ENCODE measurements at places on chromosomes 12 and 14.

DNA sequence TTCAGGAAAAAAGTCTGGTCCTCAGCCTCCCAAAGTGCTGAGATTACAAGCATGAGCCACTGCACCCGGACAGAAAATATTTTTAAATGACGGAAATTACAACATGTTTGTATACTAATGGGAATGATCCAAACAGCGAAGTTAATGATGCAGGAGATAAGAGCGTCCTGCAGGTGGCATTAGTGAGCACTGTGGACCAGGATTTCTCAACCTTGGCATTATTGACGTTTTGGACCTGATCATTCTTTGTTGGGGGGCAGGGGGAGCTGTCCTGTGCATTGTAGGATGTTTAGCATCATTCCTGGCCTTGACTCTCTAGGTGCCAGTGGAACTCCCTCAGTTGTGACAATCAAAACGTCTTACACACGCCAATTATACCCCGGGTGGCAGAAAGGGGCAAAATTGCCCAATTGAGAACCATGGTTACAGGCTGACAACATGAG, 34.1 kb downstream of the SCFD1 start:
- peak; percentile 8 for DNase-seq

GRCh38 chr14:25521616-25522015, 471.7 kb upstream of the STXBP6 start:
- DNase-seq: no peak

- DNase-seq: no peak
These were observed 139.9 kb downstream of the DUSP6 start for GRCh38 chr12:89212339-89212771.

- DNase-seq: no peak
These were observed 184.4 kb upstream of the BCL2L14 start for GRCh38 chr12:11886339-11886738.

GRCh38 chr12:6268484-6269157, 41.9 kb upstream of the PLEKHG6 start:
- no peak for DNase-seq

- no peak for DNase-seq
These were observed 4.7 kb downstream of the SLC6A12 start for GRCh38 chr12:209246-209645.

- no peak for DNase-seq
These were observed 41.2 kb downstream of the SLC39A9 start for GRCh38 chr14:69439521-69440270.

DNA sequence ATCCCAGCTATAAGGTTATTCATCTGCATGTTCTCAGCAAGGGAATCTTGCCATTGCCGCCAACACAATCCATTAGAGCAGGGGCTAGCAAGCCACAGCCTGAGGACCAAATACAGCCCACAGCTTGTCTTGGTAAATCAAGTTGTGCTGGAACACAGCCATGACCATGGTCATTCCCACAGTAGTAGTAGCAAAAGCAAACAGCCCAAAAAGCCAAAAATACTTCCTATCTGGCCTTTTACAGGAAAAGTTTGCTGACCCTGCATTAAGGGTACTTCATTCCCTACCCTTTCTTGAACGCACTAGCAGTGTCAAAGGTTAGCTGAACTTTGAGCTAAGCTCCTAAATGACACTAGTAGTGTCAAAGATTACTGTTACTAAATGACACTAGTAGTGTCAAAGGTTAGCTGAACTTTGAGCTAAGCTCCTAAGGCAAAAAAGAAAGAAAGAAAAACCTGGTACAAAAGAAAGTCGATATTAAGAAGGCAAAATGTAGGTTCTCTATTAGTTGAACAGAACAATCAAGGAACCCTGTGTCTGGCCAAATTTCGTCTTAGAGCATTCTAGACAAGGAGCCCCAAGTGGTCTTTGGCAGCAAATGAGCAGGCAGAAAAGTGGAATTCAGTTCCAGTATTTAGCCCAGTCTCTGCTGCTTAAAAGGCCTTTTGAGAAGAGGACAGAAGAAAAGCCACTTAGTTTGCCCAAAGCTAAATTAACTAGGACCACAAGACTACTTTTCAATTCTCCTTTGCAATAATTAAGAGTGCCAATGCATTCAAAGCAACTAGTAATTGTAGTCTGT, 67.7 kb downstream of the NT5DC3 start:
- DNase-seq: no peak

GRCh38 chr12:41289501-41289900, 101.4 kb downstream of the PDZRN4 start:
- DNase-seq: no peak

GRCh38 chr12:51017452-51017851, 8.7 kb downstream of the SLC11A2 start:
- no peak for DNase-seq

GRCh38 chr14:58130116-58130782, 21.8 kb downstream of the ARMH4 start:
- no peak for DNase-seq

DNA sequence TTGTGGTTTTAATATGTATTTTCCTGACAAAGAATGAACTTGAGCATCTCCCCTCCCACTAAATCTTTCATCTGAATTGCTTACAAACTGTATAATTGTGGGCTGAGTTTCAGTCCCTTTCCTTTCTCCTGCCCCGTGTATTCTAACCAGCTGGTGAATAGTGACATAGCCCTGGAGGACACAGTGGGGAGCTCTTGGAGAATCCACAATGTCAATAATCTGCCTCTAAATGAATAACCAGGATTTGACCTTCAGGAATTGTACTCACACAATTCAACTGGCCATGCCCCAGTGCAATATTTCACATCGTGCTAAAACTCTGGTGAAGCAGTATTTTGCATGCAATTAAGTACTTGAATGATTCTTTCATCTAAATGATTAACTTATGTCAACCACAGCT, 177.2 kb downstream of the C12orf42 start:
- no peak for DNase-seq

DNA sequence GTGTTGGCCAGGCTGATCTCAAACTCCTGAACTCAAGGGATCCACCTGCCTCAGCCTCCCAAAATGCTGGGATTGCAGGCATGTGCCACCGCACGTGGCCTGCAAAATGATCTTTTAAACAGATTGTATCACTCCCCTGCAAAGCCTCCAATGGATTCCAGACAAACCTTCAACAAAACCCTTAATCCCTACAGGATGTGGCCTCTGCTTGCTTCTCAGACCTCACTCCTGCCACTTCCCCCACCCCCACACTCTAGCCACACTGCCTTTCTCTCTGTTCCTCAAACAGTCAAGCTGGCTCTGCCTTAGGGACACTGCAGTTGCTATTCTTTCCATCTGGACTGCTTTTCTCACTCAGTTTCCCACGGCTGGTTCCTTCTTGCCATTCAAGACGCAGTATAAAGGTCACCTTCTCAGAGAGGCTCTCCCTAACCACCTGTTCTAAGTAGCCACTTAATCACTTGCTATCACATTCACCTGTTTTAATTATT, 47.3 kb upstream of the TMED10 start:
- no peak for DNase-seq

DNA sequence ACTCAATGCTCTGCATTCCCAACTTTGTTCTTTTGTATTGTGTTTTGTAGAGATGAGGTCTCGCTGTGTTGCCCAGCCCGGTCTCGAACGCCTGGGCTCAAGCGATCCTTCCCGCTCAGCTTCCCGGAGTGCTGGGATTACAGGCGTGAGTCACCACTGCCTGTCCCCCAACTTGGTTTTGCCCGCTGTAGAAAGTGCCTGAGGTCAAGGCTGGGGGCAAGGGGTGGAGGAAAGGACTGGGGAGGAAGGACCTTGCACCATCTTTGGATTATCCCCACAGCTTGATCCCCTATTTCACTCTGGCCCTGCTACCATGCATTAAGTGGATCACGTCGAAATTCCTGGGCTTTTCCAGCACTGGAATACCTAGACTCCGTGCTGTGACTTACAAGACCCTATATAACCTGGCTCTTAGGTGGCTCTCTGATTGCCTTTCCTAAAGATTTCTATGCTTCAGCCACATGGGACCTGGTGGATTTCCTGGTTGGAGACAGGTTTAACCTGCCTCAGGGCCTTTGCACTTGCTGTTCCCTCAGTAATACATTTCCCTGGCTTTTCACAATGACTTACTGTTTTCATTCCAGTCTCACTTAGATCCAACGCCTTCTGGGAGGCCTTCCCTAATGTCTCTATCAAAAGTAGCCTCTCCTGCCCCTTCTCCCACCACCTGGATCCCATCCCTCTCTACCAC, 608 bp upstream of the PIANP start:
- no peak for DNase-seq

DNA sequence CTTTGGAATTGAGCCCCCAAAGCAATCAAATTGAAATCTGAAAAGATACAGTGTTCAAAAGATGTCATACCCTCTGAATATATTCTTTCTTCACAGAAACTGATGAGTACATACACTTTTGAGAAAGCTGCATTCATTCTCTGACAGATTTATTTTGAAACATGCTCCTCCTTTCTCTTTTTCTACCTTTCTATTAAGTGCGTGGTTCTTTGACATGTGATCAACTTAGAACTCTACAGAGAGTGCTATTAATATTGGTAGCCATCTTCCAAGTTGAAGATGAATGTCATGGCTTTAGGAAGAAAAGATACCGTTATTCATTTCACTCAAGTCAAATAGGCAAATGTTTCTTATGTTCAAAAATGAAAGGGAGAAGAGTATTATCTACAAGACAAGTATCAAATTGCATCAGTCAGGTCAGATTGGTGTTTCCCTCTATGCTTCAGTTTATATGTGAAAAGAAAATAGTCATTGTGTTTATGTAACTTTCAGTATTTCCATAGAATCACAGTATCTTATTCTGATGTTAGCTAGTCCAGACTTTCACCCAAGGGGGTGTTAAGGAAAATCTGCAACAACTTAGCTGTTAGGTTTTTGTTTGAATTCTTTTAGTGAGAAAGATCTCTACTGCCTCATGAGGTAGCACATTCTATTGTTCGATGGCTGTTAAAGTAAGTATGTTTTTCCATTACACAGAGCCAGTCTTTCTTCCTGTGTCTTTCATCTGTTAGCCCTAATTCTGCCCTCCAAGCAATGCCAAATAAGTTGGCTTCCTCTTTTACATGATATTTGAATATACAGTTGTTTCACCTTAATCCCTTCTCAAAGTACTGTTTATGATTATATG, 55.4 kb upstream of the GARIN2 start:
- no peak for DNase-seq

DNA sequence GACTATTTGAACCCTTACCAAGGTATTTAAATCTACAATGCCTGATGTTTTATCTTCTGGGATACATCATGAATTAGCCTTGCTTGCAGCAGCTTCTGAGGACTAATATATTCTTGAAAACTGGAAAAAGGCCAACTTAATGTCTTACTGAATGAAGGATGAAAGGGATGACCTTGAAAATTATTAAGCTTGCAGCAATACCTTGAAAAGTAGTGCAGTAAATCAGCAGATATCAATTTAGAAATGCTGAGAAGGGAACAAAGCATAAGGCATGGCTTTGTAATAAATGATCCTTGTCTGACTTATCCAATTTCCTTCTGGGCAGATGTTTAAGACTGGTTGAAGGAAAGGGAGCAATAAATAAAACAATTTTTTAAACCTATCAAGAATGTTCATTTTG, 37.3 kb upstream of the FERMT2 start:
- DNase-seq: no peak

DNA sequence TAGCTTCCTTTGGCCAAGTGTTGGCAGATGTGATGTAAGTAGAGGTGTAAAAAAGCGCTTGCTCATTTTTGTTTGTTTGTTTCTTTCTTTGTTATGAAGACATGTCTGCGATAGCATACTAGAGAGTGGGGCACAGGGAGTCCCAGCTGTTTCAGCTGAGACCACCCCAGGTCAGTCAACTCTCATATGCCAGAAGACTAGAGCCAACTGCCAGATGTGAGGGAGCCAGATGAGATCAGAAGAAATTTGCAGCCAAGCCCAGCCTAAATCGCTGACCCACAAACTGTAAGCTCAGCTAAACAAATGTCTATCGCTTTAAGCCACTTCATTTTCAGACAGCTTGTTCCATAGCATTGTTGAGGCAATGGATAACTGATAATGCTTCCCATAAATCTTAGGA, 397.1 kb downstream of the APAF1 start:
- no peak for DNase-seq

DNA sequence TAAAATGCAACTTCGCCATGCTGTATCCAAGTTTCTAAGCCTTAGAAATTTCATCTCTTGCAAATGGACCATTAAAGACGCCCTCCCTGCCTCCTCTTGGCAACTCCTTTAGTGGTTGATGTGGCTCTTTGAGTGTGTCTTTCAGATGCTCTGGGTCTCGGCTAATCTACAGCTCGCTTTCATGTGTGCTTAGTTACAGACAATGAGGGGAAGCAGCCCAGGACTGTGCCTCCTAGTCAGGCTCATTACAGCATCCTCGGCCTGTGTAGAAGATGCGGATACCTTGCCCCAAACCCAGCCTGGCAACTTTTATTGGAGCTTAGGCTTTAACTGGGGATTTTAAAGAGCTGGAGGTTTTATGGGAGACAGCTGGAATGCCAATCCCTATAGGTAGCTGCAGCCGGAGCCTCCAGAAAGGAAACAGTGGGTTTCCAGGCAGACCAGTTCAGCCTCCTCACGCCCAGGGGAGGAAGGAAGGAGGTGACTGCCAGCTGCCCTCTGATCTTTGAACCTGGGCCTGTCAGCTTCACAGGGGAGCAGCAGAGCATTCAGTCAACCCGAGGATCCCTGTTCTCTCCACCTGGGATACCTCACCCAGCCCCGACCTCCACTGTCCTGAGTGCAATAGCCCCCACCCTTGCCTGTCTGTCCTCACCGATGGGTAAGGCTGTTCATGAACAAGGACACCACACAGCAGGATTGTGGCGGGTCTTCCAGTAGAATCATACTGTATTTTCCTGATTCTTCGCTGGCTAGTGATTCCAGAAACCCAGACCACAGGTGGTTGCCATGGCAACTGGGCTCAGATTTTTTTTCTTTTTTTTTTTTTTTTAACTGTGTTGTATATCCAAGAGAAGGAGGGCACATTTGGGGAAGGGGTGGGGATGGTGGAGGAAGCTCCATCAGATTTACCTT, 638.5 kb downstream of the MED13L start:
- no peak for DNase-seq

DNA sequence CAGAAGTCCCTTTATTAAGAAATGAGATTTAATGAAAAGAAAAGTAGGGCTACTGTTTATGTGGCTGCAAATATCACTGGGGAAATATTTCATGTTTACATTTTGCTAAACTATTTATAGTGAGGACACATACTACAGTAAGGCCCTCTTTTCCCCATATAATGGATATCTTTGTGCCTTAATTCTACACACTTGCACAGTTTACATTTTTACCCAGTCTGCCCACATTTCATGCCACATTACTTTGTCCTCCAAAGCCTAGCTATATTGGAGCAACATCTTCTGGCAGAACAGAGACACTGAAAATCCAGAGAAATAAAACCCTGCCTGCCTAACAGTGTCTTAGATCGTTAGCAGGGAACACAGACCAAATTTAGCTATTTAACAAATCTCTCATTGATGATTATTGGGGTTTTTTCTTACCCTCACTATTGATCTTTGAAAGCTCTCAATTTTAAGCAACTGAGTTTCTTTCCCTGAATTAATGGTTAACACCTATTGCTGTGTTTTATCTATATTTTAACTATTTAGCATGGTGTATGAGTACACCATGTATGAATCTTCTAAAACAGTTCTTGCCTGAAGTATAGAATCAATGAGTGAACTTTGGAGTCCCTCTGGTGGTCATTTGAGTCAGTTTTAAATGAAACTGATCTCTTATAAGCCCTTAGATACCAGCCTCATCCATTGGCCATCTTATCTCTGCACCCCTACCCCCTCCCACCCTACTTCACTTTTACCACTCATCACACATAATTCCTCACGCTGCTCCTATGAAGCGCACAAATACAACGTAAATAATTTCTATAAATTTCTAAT, 170.2 kb downstream of the BCAT1 start:
- DNase-seq: peak; percentile 13

Data from CD4-positive, CD25-positive, alpha-beta regulatory T cell (primary cell).